ENCODE measurements at places on chromosomes 11 and 22. TPM values are rescaled to one million over a fixed set of nuclear protein-coding genes. Genes with fewer than 3 reads are reported as not detected.

DNA sequence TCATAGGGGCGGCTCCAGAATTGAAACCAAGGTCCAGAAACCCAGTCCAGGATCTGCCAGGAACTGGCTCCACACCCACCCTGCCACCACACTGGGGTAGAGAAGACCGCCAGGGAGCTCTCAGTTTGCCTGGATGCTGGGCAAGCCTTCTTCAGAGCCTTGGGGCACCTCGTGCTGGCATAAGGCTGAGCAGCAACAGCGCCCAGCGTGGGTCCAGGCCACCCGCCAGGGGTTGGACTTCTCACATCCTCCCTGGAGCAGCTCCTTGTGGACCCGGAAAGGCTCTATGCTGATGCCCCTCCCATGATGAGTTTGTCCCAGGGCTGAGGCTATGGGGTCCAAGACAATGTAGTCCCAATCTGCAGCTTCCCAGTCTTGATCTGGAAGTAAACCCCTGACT, 29.7 kb downstream of the ALX4 start:
- no peak for DNase-seq

DNA sequence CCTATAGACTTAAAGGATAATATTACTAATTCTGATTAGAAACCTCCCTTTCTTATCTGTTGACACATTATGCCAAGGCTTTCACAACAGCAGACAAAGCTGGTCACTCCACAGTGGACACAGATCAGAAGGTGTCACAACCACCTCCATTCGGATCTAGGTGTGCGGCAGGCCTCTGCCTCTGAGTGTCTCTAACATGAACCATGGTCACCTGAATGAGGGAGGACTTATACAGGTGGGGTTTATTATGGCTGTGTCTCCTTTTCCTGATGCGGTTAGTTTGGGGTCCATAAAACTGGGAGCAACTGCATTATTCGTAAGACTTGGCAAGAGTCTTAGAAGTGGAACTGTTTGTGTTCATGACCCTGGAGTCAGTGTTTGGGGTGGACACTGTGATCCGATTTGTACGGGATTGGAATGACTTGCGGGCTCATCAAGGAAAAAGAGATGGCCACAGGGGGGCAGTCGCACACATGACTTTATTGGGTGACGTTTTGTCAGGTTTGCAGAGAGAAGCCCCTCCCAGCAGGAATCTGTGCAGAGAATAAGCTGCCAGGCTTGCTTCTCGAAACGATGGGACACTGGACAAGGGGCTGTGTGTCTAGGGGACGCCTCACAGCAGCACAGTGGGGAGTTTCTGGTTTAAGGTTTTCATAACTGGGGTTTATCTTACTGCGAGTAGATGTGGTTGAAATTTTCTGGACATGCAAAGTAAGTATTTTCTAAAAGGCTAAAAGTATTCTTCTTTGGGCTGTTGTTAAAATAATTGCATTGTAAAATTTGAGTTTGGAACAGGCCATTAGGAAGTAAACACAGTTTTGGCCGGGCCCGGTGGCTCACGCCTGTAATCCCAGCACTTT, 90.6 kb downstream of the GAB4 start:
- DNase-seq: peak; percentile 55

- no peak for DNase-seq
Measured at GRCh38 chr11:76850130-76850529, 10.6 kb upstream of the ACER3 start.

Gene TMPRSS4
- 0.05 TPM for total RNA-seq

Gene FAM83F
- not detected for total RNA-seq
